ENCODE measurements at places on chromosomes 7 and 10.
A peak's percentile ranks its signal among the peaks of the same experiment; 100 is the strongest.

DNA sequence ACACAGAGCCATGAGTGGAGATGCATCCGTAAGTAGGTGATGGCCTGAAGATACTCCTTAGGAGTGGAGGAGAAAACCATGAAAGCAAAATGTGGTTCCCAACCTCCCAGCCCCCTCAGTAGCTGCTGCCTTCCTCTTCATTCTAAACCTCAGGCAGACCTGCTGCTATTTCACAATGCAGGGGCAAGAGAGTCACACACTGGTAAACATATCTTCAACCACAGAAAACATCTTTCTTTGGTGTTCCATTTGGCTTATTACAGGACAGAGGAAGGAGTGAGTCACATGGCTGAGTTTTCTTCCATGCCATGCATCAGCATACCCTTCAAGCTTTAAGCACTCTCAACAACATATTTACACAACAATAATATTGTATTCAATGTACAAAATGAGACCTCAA is 342.1 kb downstream of the BMPER start:
- H3K27ac ChIP-seq = no peak overlapping the region
- no peaks in the 10 kb centered on the region for H3K36me3 ChIP-seq
- H3K27me3 ChIP-seq = no peaks in the 10 kb centered on the region
- DNase-seq = no peak
- no peaks in the 10 kb centered on the region for H3K4me1 ChIP-seq

DNA sequence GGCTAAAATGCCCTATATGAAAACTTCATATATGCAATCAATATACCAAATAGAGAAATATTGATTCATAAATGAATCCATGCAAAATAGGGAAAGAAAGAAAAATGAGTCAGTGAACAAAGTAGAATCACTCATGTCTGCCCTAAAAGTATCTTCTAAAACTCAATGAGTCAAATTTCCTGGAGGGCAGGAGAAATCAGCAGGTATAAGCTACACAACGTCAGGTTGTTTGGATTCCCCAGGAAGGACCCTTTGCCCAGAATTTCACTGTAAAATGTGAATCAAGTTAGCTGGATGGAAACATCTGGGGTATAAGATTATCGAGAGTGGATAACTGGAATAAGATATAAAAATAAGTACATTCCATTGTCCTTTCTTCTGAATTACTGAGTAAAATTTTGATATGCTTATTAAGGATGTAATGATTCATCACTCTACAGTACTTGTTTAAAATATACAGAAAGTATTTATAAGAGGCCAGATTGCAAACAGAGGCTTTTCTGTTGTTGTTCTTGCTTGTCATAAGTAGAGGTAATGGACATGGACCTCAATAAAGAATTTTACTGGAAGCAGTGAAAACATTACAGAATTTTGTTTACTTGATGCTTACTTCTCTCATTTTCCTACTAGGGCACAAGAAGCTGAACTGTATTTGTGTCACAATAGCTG is 99.0 kb downstream of the AGMO start:
- no peak overlapping the region for H3K4me3 ChIP-seq
- H3K27me3 ChIP-seq = no peaks in the 10 kb centered on the region
- H3K27ac ChIP-seq = no peak overlapping the region

DNA sequence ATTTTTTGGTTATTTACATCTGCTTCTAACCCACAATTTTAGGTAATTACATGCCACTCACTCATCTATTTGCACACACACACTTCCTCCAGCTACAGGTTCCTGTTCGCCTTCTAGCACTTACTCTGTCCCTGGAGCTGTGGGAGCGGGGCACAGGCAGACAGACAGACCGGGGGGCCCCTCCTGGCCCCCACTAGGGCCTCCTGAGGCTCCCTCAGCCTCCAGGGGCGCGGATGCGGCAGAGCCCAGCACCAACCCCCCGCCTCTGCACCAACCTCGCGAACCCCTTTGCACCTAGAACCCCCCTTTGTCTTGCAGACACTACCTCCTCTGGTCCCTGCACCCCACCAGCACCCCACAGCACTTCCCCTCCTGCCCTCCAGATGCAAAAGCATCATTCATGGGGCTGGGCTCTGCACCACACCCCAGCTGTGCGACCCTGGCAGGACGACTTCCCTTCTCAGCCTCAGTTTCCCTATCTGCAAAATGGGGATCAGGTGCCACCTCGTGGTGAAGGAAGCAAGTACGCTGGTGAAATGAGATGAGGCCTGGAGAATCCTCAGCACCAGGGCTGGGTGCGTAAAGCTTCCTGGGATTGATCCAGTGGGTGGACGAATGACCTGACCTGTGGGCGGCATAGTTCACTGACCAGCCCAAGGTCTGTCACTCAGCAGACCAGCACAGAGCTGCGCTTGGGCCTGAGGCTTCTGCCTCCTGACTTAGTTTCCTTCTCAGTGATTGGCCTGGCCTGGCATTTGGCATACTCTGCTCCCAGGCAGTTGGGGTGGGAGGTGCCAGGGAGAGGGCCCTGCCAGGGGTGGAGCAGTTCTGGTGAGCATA is 37.9 kb downstream of the ELFN1 start:
- H3K27ac ChIP-seq = no peak overlapping the region
- DNase-seq = no peak
- H3K36me3 ChIP-seq = no peaks in the 10 kb centered on the region
- no peaks in the 10 kb centered on the region for H3K4me1 ChIP-seq
- no peaks in the 10 kb centered on the region for H3K27me3 ChIP-seq

- no peak overlapping the region for H3K4me3 ChIP-seq
- peaks cover 2% of the 10 kb centered on the region for H3K27me3 ChIP-seq
- no peaks in the 10 kb centered on the region for H3K4me1 ChIP-seq
- DNase-seq = no peak
- H3K36me3 ChIP-seq = no peaks in the 10 kb centered on the region
Measured at GRCh38 chr7:21651697-21652096, 108.9 kb downstream of the DNAH11 start.

DNA sequence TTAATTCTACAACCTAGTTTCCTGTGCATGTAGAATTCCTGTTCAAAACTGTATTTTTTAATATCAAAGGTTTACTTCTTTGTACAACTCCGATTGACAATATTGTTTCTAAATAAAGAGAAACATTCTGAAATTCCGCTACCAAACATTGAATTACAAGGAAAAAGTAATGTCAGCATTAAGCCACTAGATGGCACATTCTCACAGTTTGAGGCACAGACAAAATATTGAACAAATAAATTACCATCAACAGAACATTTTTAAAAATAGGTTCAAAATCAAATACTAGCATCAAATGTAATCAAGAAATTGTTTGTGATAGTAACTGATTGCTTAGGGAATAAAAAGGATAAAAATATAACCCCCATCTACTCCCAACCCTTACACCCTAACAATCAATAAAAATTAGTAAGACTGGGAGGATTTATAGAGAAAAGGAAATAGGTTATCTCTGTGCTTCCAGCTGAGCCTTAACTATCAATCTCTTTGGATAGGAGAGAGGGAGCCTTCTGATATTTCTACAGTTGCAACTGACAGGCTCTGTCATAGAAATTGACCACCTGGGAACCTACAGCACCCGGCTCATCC is 86.6 kb upstream of the C7orf33 start:
- peaks cover 32% of the 10 kb centered on the region for H3K27me3 ChIP-seq
- no peak for DNase-seq
- H3K4me1 ChIP-seq = peaks cover 23% of the 10 kb centered on the region
- H3K27ac ChIP-seq = no peak overlapping the region
- no peaks in the 10 kb centered on the region for H3K36me3 ChIP-seq

GRCh38 chr10:6119962-6120361 is 31.1 kb downstream of the RBM17 start:
- no peaks in the 10 kb centered on the region for H3K27me3 ChIP-seq
- H3K4me3 ChIP-seq = no peak overlapping the region
- H3K27ac ChIP-seq = no peak overlapping the region
- peaks cover 9% of the 10 kb centered on the region for H3K4me1 ChIP-seq
- H3K36me3 ChIP-seq = peaks cover 15% of the 10 kb centered on the region

- H3K27ac ChIP-seq = no peak overlapping the region
- no peaks in the 10 kb centered on the region for H3K27me3 ChIP-seq
- peaks cover 27% of the 10 kb centered on the region for H3K36me3 ChIP-seq
- DNase-seq = no peak
Measured at GRCh38 chr10:101690461-101690860, 4.5 kb downstream of the FBXW4 start.

- H3K4me1 ChIP-seq = peaks cover 10% of the 10 kb centered on the region
- H3K4me3 ChIP-seq = no peak overlapping the region
- no peaks in the 10 kb centered on the region for H3K36me3 ChIP-seq
- no peak for DNase-seq
- H3K27ac ChIP-seq = no peak overlapping the region
Measured at GRCh38 chr10:963655-964054, 24.6 kb upstream of the GTPBP4 start.

GRCh38 chr10:93554760-93555432 is 11.6 kb upstream of the FFAR4 start:
- H3K27ac ChIP-seq = no peak overlapping the region
- no peak overlapping the region for H3K4me3 ChIP-seq
- H3K4me1 ChIP-seq = no peaks in the 10 kb centered on the region
- peak; percentile 20 for DNase-seq

- H3K36me3 ChIP-seq = peaks cover 77% of the 10 kb centered on the region
- DNase-seq = no peak
- peak overlapping the region; percentile 63 for H3K27ac ChIP-seq
- peaks cover 67% of the 10 kb centered on the region for H3K4me1 ChIP-seq
- H3K4me3 ChIP-seq = no peak overlapping the region
- no peaks in the 10 kb centered on the region for H3K27me3 ChIP-seq
Measured at GRCh38 chr7:92727755-92728154, 108.6 kb downstream of the CDK6 start.

DNA sequence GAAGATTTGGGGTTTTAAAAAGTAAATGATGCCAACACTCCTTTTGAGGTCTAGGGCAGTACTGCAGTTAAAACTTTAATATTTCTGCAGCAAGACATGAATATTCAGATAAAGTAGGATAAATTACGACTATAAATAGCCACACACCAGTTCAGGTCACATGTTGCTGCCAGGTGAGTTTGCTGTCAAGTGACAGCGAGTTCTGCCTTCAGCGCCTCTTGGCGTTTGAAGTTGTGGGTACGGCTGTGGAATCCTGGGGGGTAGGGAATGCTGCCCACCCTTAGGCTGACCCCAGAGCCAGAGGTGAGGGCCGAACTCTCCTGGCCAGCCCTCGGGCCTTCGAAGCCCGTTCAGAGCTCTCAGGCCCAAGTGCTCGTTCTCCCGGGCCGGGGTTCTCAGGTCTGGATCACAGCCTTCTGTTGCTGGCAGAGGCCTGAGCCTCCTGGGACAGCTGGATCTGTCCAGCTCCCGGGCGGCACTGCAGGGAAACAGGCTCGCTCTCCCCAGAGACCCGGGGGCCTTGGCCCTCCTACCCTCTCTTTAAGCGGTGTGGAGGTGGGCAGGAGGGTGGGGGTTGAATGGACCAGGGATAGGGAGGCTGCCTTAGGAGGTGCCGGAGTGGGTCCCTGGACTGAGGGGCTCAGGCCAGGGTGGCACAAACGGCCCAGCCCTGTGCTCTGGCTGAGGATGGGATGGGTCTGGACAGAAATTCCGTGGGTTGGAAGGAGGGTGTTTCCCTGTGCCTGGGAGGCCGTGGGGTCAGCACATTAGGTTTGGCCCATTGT is 5.4 kb downstream of the BRI3 start:
- peaks cover 16% of the 10 kb centered on the region for H3K36me3 ChIP-seq
- no peak overlapping the region for H3K27ac ChIP-seq
- peaks cover 13% of the 10 kb centered on the region for H3K4me1 ChIP-seq
- no peaks in the 10 kb centered on the region for H3K27me3 ChIP-seq
- H3K4me3 ChIP-seq = no peak overlapping the region

- H3K4me3 ChIP-seq = no peak overlapping the region
- H3K27ac ChIP-seq = no peak overlapping the region
- H3K4me1 ChIP-seq = peaks cover 7% of the 10 kb centered on the region
- no peaks in the 10 kb centered on the region for H3K27me3 ChIP-seq
Measured at GRCh38 chr10:71873582-71874211, 22.6 kb upstream of the PSAP start.

- H3K4me1 ChIP-seq = peaks cover 24% of the 10 kb centered on the region
- no peaks in the 10 kb centered on the region for H3K36me3 ChIP-seq
- no peak overlapping the region for H3K27ac ChIP-seq
Measured at GRCh38 chr7:96486681-96487080, 164.8 kb upstream of the SLC25A13 start.

GRCh38 chr7:88597941-88598425 is 161.5 kb upstream of the ZNF804B start:
- H3K27ac ChIP-seq = no peak overlapping the region
- H3K36me3 ChIP-seq = no peaks in the 10 kb centered on the region

DNA sequence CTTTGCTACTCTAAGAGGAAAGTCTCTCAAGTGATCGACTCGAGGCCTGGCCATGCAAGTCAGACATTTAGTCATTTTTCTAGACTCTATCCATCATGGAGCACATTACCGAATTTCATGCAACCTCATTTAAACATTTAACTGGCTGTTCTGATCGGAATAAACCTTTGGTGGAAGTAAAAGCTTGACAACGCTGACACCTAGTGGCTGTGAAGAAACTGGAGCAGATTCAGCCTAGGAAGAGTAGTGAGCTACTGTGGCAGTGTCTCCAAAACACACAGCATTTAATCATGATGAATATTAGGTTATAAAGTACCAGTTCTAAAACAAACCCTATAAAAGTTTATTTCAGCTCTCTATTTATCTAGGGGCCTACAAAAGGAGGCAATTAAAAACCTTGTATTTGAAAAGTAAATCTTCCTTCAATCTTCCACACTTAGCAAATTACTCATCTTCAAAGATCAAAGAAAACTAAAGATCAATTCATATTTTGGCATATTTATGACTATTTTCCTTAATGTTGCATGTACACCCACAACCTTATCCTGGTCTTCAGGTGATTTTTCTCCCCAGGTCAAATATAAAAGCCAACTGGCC is 175.0 kb downstream of the CTNNA3 start:
- H3K27ac ChIP-seq = no peak overlapping the region
- no peak overlapping the region for H3K4me3 ChIP-seq
- DNase-seq = no peak

GRCh38 chr7:84914598-84914997 is 272.3 kb downstream of the SEMA3D start:
- H3K27me3 ChIP-seq = no peaks in the 10 kb centered on the region
- no peak overlapping the region for H3K27ac ChIP-seq
- no peak for DNase-seq
- H3K4me1 ChIP-seq = no peaks in the 10 kb centered on the region
- no peak overlapping the region for H3K4me3 ChIP-seq
